Subcutaneous adipose tissue (tissue), 4 donors: ENCODE measurements at places on chromosomes 2 and 18. TPM values are rescaled to one million over a fixed set of nuclear protein-coding genes. Genes with fewer than 3 reads are reported as not detected.

The IHH gene
- not detected for total RNA-seq

The RGPD4 gene
- not detected for total RNA-seq

The GPAT2 gene
- total RNA-seq = 1.5 TPM

The COL4A3 gene
- 0.19 TPM for total RNA-seq

The CD207 gene
- not detected for total RNA-seq

The CENPA gene
- 1.7 TPM for total RNA-seq

The PKDCC gene
- 124 TPM for total RNA-seq

The ASPRV1 gene
- 3.5 TPM for total RNA-seq

The ARID5A gene
- 12.6 TPM for total RNA-seq

The ERCC3 gene
- total RNA-seq = 45.4 TPM

The GNAL gene
- 9.5 TPM for total RNA-seq

The ATP8B1 gene
- 14.3 TPM for total RNA-seq

The ASXL3 gene
- total RNA-seq = 0.51 TPM

The NCKAP5 gene
- 6.4 TPM for total RNA-seq

The KCNK3 gene
- 5.6 TPM for total RNA-seq

The RESP18 gene
- not detected for total RNA-seq

The SPAST gene
- 15.3 TPM for total RNA-seq

The WNT6 gene
- total RNA-seq = not detected

The DNAJC5G gene
- total RNA-seq = 0.88 TPM

The M1AP gene
- 1.3 TPM for total RNA-seq

The ACADL gene
- 41.8 TPM for total RNA-seq

The OSBPL6 gene
- 1.5 TPM for total RNA-seq

The MC4R gene
- total RNA-seq = not detected

The MYO5B gene
- 1.3 TPM for total RNA-seq

The ARL4C gene
- 19.2 TPM for total RNA-seq

The SERPINB8 gene
- 8.7 TPM for total RNA-seq

The XDH gene
- not detected for total RNA-seq

The ERLEC1 gene
- 39.1 TPM for total RNA-seq

The SIGLEC15 gene
- 1.4 TPM for total RNA-seq

The MC5R gene
- not detected for total RNA-seq

The PRKAG3 gene
- not detected for total RNA-seq

The AGXT gene
- total RNA-seq = 0.75 TPM

The WNT10A gene
- total RNA-seq = not detected
